ENCODE measurements at places on chromosomes 2 and 18.

DNA sequence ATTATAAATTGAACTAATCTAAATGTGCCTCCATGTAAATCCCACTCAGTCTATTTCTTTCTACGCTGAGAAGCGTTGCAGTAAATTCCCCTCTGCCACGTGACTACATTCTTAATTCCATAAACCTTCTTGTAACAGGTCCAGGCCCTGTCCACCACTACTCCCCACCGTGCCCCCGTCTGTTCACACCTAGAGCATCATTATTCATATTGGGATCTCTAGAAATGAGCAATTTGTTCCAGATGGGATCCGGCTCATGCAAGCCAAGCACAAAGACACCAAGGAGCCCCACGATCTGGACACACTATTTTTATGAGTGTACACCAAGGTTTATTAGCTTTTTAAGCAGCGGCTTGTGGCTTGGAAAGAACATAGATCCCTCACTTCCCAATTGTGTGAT is 38.2 kb downstream of the BOLA3 start:
- no peak for DNase-seq

GRCh38 chr2:102143450-102143985 is 972 bp downstream of the IL1R1 start:
- DNase-seq = no peak

- DNase-seq = no peak
Measured at GRCh38 chr18:79182047-79182713, 113.0 kb downstream of the ATP9B start.

GRCh38 chr18:48898521-48898920 is 52.2 kb downstream of the SMAD7 start:
- no peak for DNase-seq

DNA sequence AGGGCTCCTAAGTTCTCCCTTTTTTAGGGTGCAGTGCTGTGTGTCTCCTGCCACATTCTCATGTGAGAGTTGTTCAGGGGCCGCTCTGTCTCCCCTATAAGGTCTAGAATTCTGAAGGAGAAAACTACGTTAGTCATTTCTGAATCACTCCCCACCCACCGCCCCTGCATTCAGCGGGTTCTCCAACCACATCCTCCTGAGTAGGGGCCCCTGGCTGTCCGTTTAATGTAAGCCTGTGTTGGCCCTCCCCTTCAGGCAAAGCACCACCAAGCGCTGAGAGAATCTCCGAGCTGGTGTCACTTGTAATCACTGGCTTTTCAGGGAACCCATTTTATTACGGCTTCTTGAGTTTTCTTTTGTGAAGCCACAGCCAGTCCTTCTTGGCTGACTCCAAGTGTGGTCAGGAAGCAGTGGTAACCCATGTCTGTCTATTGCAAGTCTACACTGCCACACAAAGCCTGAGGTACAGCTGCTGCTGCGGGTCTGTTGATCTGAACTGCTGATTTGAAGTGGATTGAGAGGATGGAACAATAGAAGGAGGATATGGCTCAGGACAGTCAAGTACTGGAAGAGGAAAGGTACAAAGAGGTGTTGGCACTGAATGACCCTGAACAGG is 16.9 kb downstream of the LCT start:
- no peak for DNase-seq

GRCh38 chr2:119240311-119241204 is 16.9 kb downstream of the STEAP3 start:
- no peak for DNase-seq

GRCh38 chr2:235911633-235912233 is 256.5 kb downstream of the GBX2 start:
- no peak for DNase-seq

DNA sequence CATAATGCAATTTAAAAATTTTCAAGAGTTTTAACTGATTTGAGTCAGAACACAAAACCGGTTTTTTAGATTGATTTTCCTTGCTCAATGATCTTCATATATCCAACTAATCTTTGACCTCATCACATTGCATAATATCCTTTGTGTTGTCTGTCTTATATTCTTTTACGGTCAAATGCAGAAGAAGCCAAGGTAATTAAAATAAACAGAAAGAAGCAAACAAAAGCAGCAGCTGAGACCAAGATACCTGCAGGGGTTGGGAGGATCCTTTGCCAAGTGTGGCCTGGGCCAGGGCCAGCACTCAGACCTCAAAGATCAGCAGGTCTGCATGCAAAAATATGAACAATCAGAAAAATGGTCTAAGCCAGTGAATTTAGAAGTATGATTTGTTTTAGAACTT is 428.9 kb upstream of the NETO1 start:
- DNase-seq = no peak

DNA sequence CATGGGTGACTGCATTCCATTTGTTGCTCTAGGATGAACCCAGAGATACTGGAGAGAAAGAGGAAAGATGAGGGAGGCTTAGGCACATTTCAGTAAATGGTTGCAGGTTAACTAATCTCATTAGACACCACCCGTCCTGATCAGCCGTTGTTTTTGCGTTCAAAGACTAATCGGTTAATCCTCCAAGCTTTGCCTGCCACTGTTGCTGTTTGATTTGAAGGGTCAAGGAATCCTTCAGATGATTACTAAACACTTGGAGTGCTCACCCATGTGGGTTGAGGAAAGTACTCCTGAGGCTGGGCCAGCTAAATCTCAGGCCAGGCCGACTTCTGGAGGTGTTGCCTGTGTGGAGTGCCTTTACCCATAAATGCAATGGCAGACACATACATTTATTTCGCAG is 8.6 kb downstream of the SH3RF3 start:
- DNase-seq = no peak

GRCh38 chr2:198297350-198297749 is 493.0 kb downstream of the PLCL1 start:
- no peak for DNase-seq

GRCh38 chr2:203636588-203637470 is 69.6 kb upstream of the CD28 start:
- no peak for DNase-seq

DNA sequence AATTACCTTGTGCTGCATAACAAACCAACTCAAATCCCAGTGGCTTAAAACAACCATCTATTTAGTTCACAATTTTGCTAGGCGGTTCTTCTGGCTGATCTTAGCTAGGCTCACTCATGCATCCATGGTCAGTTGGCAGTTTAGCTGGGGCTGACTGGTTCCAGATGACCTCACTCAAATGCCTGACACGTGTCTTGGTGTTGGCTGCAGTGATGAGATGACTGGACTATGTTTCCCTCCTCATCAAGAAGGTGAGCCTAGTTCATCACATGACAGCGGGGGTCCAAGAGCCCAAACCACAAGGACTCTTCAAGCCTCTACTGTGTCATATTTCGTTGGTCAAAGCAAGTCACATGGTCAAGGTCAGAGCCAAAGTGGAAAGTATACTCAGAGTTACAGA is 42.7 kb upstream of the ACTR3 start:
- no peak for DNase-seq

DNA sequence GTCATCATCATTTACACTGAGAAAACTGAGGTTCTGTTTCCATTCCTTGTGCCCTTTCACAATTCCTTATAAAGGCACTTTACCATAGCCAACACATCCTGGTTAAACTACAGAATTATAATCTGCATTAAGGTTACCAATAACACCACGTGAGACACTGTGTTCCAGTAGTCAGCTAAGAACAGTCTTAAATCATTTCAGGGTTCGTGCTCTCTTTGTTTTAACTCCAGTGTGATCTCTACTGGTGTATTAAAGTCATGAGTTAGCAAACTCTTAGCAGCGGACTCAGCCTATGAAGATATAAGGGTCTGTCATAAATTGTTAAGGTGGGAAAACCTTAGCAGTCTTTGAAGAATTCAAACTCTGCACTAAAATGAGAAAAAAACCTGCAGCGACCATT is 53.0 kb downstream of the TCF4 start:
- no peak for DNase-seq

DNA sequence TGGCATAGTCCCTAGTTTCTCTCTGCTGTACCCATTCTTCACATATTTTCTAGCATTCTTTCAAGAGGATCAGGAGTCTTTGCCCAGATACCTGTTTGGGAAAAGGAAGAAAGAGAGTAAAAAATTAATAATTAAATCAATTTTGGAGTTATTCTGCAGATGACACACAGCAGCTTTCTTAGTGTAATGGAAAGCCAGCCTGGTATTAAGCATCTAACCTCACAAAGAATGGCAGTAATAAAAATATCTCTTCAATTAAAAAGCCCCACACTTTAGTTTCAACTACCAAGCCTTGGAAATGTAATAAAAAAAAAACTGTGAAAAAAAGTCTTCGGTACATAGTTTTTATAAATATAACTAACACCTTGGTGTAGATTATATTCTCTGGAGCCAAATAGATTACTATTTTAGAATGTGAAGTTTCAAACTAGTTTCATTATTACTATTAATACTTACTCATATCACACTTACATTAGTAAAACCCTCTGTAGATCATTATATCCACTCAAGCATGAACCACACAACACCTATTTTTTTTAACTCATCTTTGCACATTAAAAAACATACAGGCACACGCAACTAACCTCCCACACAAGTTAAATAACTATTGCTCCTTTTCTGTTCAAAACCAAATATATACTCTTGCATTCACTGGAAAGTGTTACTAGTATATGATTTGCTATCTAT is 90.9 kb downstream of the GPD2 start:
- no peak for DNase-seq

DNA sequence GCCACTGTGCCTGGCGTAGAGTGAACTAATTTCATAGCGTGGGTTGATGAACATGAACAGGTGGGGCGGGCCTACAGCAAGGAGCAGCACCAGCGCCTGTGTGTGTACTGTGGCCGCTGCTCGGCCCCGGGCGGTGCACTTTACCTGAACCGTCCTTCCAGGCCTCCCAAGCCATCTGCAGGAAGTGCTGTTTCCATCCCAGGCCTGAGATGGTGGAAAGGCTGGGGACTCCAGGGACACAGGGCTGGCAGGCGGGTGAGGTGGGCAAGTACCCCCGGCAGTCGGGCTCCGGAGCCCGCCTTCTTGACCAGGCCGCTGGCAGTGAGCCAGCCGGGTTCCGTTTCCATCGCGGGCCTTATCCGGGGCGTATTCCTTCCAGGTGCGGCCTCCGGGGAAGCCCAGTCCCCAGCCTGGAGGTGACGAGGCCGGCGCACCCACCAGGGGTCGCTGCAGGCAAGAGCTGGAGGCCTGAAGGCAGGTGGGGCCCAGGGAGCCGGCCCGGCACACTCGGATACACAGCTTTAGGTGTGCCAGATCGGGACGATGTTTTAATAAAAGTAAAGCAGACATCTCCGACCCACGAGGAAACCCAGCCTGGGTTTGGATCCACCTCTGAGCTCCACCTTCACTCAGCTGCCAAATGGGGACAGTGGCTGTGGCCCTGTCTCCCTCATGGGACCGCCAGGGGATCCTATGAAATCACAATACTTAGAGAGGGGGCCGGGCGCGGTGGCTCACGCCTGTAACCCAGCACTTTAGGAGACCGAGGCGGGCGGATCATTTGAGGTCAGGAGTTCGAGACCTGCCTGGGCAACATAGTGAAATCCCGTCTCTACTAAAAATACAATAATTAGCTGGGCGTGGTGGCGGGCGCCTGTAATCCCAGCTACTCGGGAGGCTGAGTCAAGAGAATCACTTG is 22.7 kb upstream of the PDIA6 start:
- DNase-seq = peak; percentile 30

DNA sequence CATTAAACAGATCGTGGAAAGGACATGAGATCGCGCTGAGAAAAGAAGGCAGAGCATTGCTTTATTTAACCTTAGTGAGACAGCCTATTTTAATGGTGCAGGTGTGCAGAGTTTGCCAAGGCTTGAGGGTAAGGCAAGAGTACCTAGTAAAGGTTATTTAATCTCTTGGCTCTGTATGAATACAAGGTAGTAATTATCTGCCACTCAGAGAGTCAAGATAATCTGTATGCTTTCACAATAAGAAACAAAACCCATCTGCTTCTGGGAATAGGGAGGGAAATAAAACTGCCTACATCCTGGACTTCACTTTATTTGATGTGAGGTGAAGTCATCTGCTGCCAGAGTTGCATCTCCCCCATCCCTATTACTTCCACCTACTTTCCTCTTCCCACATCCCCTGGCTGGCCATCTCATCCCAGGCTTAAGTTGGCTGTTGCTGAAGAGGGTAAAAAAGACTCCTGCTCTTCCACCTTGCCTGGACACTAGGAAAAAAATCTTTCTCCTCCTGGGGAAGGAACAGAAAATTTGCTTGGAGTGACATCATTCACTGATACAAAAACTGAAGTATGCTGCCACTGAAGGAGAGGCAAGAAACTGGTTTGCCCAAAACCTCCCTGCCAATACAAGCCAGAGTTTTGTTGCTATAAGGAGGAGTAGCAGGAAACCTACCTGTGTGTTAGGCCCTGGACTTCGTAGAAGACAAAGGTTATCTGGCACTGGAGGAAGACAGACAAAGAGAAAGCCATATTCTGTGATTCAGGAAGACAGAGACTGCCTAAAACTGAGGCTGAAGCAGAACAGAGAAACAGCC is 35.8 kb upstream of the ARHGAP25 start:
- DNase-seq = no peak

DNA sequence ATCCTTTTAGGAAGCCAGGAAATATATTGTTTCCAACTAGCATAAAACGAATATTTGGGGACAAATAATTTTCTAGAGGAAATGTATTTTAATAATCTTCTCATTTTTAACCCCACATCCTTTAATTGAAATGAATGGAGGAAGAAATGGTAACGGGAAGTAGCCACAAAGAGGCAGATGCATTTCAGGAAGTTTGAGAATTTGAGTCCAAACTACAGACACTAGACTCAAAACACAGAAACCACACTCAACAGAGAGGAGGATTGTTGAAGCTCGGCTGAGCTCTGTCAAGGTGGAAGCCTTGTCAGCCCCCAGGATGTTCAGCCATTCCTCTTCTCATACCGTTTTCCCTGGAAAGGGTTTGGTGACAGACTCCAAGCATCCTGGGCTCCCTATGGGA is 288.5 kb downstream of the NAPG start:
- no peak for DNase-seq

DNA sequence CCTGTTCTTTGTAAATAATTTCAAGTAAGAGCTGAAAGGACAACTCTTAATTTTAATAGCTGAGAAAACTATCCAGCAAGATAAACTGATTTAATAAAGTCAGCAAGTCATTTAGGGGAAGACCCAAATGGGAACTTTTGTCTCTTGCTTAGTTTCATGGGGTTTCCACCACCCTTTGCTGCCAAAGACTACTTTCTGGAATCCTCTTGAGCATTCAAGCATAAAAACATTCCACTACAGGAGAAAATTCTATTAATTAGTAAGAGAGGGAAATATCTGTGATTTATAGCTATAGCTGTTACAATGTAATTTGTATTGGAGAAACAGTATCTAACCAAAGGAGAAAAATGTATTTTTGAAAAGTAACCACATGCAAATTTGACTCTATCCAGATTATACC is 20.6 kb downstream of the EFEMP1 start:
- no peak for DNase-seq

- no peak for DNase-seq
Measured at GRCh38 chr2:121287146-121287798, 2.3 kb upstream of the TFCP2L1 start.

- DNase-seq = no peak
Measured at GRCh38 chr2:99618579-99619097, 128.8 kb upstream of the REV1 start.

DNA sequence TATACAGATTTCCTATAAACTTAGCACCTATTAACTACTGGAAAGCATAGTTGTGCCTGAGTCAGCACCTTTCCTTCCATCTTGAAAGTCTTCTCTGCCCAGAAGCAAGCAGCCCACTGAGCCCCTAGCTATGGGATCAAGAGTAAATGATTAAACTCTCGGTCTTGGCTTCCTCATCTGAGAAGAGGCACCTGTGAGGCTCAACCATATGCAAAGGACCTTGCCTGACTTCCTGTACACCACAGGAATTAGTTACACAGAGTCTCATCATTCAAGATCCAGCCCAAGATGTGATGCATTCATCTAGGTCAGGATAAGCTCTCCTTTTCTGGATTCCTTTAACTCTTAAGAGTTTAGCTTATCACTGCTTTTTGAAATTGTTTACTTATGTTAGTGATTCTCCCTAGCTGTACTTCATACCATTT is 96.0 kb downstream of the CDH2 start:
- DNase-seq = no peak
